Activated CD8-positive, alpha-beta T cell treated with anti-CD3 and anti-CD28 coated beads for 36 hours (primary cell): ENCODE measurements at places on chromosomes 3 and 15.
A peak's percentile ranks its signal among the peaks of the same experiment; 100 is the strongest.

DNA sequence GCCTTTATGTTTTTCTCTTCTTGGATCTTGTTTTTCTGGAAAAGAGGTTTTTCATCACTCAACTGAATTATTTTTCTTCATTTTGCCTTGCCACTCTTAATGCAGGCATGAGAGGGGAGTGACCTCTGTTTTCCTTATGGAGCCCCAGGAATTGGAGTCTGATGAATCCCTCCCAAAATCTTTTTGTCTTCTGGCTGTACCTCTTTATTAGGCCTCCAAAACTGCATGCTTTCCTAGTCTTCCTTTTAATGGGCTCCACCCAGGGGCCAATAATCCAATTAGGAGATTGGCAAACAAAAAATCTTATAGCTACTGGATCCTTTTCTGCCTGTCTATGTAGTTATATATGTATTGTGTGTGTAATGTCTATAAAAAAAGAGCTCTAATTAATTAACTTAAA is 192.4 kb upstream of the PEX5L start:
- DNase-seq: no peak

GRCh38 chr15:37824717-37825382 is 109.6 kb upstream of the TMCO5A start:
- no peak for DNase-seq

DNA sequence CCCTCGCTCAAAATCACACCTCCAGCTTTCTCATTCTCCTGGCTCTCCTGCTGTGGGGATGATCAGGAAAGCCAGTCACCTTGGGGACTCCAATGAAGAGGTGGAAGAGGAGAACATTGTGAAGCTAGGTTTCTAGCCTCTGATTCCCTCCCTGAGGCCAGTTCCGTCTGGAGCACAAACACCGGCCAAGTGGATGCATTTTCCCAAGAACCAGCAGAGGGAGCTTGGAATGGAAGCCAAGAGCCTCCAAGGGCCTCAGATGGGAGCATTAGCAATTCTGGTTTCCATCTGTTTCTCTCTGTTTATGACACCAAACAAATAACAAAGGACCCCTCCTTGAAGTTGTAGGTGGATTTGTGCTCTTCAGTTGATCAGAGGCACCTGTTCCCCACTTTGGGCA is 40.6 kb upstream of the NMNAT3 start:
- DNase-seq: no peak

- DNase-seq: peak; percentile 32
Observed at GRCh38 chr3:98563661-98564281, 29.6 kb downstream of the CPOX start.

DNA sequence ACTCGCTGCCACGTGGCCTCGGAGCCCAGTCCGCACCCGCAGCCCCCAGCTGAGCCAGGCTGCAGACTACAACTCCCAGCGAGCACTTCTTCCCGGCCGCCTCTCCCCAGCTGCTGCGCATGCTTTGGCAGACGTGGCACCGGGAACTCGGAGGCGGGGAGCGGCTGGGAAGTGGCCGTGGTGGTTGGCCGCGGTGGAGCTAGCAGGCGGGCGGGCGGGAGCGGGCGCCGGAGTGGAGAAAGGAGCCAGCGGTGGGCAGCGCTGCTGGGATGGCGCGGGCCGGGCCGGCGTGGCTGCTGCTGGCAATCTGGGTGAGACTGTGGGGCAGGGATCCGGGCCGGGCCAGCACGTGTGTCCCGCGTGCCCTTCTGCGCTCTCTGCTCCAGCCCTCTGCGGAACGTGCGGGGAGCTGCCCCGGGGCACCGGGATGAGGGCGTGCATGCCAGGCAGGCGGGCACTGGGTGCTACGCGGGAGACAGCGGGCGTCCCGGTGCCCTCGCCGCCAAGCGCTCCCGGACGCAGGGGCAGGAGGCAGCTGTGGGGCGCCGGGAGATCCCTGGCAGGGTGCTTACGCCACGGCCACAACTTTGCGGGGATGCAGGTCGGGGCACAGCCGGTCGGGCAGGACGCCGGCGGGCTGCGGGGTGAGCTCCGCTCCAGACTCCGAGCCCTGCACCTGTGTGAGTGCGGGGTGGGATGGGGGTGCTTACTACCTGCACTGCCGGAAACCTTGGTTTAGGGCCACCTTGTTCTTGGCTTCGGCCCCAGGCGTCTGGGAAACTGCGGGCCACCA is at the start of gene PDIA5:
TSS of gene PDIA5 (plus strand) at position 130 of the 793 bp plus-strand sequence. CDS start at position 270, 140 bp downstream.
- peak; percentile 83 for DNase-seq

- peak; percentile 39 for DNase-seq
Observed at GRCh38 chr3:43699864-43700263, 9.1 kb downstream of the ABHD5 start.

DNA sequence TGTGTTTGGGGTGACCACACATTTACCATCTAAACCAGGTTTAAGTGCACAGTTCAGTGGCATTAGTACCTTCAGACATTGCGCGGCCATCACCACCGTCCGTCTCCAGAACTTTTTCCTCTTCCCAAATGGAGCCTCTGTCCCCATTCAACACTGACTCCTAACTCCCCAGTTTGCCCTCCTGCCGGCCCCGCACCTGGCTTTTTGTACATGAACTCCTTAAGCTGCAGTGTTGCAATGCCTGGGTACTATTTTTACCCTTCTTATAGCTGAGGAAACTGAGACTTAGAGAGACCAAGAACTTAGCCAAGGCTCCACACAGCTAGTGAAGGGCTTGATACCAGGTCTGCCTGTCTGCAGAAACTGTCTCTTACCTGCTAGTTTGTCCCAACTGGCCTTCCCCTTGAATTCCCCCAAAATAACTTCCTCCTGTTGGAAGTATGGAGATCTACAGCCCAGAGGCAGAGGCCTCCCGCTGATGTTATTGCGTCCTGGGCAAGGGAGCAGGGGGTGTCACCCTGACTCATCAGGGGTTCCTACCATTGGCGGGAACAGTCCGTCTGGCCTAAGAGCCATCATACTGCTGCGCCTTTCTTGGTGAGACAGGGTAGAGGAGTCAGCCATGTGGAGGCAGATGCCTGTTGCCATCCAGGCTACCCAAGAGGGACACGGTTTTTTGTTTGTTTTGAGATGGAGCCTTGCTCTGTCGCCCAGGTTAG is 65.6 kb downstream of the GRIP2 start:
- no peak for DNase-seq

DNA sequence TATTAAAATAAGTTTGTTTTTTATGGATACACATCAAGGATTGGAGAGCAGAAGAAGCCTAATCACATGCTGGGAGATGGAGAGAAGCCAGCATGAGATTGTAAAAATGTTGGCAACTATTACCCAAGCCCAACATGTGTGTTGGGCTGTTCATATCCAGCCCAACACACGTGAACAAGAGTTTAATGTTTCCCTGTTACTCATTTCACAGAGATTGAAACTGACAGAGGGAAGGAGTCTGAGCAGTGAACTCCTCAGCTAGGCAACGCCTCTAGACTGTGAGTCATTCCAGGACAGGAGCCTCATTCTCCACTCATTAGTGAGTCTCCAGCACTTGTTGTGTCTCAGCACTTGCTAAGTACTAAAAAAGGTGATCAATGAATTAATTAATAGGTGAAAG is 43.2 kb upstream of the CMSS1 start:
- peak; percentile 2 for DNase-seq

- DNase-seq: no peak
Observed at GRCh38 chr15:58471348-58471747, 39.6 kb downstream of the LIPC start.

- DNase-seq: no peak
Observed at GRCh38 chr15:89096664-89097063, 8.4 kb downstream of the ABHD2 start.

DNA sequence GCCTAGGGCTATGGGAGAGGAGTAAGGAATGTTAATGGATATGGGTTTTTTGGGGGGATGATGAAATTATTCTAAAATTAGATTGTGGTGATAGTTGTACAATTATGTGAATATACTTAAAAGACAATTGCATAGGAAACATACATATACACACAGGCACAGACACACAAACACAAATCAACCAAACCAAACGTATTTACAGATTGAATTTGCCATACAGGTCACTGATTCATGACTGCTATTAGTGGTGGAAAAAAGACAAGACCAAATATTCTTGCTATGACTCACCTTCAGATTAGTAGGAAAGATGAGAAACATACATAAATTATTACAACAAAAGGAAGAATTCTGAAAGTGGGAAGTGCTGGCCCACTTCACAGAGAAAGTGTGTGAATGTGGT is 85.3 kb downstream of the C3orf38 start:
- no peak for DNase-seq

DNA sequence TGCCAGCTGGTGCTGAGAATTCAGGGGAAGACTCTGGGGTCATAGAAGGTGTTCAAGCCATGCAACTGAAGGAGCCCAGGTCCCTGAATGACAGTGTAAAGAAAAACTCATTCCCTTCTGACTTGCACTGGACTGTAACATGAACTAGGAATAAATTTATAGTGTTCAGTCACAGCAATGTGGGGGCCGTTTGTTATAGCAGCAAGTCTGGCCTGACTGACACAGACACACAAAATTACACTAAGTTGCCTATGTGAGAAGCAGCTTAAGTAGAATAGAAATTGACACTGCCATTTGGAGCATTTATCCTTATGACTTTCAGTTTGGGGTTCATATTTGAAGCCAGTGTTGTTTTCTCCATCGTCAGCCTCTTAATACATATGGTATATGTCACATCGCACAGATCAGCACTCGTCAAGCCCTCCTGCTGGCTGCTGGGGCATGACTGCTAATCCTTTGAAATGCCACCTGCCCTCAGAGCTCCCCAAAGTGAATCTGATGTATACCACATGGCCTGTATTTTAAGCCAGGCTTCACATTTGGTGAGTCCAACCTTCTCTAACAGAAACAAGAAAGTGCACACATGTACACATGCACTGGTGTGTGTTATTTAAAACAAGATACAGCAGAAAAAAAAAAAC is 17.1 kb upstream of the HEG1 start:
- DNase-seq: no peak

DNA sequence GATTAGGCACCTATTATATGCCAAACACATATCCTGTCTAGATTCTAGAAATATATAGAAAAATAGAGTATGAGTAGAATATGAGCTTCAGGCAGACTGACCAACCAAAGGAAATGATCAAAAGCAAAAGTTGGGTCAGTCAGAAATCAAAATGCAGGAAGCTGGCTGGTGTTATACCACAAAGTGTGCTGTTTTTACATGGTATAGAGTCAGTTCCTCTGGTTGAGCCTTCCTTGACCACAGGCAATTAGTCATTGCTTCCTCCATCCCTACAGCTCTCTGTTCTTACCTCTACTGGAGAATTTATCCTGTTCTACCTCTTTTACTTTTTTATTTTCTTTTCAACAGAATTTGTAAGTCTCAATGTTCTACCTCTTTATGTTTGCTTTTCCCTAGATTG is 149.8 kb downstream of the TMCO5A start:
- DNase-seq: peak; percentile 16

- no peak for DNase-seq
Observed at GRCh38 chr15:41080144-41080543, 35.9 kb downstream of the INO80 start.

DNA sequence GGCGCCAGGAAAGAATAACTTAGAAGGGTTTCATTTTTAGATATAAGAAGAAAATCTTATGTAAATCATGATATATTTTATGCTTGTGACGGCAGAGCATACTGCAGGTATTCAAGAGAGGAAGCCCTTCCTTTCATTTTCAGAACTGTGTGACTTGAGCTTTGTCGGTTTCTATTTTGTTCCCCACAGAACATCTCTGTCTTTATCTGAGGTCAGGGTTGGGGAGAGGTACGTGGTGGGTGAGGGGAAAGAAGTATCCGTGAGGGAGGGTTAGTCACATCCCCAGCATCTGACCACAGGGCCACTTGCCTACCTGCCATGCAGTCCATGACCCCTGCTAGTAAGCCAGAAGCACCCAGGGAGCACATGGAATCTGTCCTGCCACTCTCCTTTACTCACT is 126.5 kb downstream of the DGKG start:
- no peak for DNase-seq

DNA sequence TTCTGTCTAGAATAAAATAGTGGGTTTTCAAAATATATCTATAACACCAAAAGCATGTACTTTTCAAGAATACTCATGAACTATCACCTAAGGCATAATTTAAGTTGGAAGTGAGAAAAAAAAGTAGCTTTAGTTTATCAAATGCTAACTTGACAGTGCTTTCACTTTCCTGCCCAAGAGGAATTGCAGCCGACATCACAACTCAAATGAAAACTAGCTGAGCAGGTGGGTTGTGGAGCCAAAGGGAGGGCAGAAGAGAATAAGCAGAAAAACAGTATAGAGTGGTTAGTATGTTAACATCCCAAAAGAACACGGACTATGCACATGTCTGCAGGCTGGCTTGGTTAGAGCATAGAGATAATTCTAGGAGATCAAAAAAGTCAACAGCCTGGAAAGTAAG is 120.9 kb downstream of the NEDD4 start:
- DNase-seq: no peak

- no peak for DNase-seq
Observed at GRCh38 chr3:37291275-37291700, 116.9 kb upstream of the LRRFIP2 start.

DNA sequence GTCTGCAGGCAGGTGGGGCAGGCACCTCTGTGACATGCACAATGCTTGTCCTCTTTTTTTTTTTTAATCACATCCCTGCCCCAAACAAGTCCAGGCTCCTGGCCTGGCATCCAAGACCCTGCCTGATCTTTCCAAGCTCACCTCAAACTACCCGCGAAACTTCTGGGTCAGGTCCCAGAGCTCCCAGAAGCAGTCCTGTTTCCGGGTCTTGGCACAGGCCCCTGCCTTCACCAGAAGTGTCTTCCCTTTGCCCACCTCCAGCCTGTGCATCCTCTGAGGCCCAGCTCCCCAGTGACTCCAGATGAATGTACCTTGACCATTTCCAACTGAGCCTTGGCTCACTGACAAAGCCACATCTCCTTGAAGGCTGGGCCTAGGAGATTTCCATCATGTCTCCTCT is 23.0 kb downstream of the PLA2G4E start:
- no peak for DNase-seq

GRCh38 chr3:165185707-165186327 is 10.4 kb downstream of the SLITRK3 start:
- DNase-seq: peak; percentile 54

DNA sequence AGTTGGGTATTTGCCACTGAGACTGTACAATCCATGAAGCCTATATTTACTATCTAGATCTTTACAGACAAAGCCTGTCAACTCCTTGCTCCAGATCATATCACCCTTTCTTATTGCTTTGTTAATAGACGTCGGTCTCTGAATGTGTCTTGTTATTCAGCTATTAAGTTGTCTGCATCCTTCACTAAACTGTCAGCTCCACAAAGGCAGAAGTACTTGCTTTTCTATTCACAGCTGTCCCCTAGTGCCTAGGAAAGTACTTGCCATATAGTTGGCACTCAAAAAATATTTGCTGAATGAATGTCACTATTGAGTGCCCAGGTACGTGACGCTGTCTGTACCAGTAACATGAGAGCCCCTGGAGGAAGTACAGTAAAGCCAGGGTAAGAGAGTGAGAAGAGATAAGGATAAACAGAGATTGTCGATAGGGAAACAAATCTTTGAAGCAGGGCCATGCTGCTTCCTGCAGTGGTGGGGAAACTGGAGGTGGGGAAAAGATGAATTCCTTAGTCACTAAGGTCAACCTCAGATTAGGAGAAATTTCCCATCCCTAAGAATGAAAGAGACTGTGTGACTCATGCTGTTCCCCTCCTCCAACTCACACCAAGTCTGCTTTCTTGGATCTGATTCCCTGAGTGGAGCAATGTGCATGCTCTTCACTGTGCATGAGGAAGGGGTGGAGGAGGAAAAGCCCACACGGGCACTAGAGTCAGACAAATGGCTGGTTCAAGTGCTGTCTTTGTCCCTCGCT is 36.3 kb downstream of the PRICKLE2 start:
- DNase-seq: no peak

GRCh38 chr3:123036352-123037014 is 8.9 kb upstream of the SEMA5B start:
- no peak for DNase-seq
